Endothelial cell (in vitro differentiated cells): ENCODE measurements at places on chromosomes 13 and 19.

GRCh38 chr13:94859278-94859691 lies 146.9 kb upstream of the SOX21 start:
- peak; percentile 66 for DNase-seq

DNA sequence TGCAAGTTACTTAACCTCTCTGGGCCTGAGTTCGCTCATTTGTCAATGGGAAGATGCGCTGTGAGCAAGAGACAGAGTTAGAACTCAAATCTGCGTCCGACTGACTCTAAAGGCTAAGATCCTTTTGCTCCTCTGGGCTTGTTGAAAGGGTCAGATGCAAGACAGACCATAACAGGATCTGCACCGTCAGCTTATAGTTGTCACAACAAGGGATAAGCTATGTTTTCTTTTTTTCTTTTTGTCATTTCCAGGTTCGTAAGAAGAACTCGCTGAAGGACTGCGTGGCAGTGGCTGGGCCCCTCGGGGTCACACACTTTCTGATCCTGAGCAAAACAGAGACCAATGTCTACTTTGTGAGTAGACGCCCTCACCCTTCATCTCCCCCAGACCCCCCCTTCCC lies 1.1 kb downstream of the PPAN start:
- no peak for DNase-seq

DNA sequence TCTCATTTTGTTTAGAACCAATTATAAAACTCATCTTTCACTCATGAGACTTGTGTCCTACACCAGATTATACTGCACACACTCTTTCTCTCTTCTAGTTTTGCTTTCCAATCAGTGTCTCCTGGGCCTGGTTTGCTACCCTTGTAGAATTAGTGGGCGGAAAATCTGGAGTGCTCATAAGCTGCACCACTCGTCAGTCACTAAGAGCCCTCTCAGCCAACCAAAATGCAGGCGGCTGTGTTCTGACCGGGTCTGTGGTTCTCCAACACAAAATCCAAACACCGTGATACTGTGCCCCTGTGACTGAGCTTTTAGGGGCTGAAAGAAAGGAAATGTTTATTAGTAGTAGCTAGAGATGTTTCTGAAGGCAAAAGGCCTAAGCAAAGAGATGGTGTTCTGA lies 83.7 kb upstream of the OBI1 start:
- no peak for DNase-seq

DNA sequence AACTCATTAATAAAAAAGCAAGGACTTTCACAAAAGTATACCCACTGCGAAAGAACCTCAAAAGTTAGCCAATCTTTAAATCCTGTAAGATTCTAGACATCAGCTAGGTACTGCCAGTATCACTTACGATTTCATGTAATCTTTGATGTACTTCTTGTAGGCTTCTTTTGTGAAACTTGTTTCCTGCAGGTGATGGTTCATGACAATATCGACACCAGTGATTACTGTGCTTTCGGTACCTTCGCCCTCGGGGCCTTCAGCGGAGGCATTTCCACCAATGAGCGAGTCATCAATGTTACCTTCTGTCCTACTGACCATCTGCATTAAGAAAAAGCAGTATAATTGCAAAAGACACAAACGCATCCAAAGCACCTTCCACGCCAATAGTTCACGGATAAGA lies 1.1 kb downstream of the TPT1 start:
- DNase-seq = no peak

GRCh38 chr19:11142528-11143171 lies 12.9 kb downstream of the SPC24 start:
- peak; percentile 71 for DNase-seq

GRCh38 chr19:33926306-33926705 lies 129.6 kb downstream of the KCTD15 start:
- no peak for DNase-seq

DNA sequence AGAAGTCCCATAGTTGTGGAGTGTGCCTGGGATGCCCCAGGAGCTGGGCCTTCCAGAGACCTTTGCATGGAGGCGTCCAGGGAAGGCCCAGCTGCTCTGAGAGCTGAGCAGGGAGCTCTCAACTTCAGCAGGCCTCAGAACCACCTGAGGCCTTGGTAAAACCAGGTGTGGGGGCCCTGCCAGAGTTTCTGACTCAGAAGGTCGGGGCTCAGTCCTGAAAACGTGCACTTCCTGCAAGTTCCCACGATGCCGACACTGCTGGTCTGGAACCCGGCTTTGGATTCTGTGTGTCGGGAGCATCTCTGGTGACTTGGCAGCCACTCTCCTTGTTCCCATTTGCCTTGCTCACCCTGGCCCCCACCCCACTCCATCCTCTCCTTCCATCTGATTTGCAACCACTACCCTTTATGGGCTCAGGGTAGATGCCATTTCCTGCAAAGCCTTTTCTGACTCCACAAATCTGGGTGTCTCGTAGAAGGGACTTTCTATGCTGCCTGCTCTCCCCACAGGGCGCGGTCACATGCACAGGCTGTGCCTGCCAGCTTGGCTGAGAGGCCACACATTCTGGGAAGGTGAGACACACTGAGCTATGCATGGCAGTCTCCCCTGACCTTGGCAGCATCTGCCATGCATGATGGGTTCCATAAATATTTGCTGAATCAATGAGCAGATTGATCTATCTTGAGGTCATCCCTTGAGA lies 244.7 kb downstream of the COL4A1 start:
- no peak for DNase-seq

DNA sequence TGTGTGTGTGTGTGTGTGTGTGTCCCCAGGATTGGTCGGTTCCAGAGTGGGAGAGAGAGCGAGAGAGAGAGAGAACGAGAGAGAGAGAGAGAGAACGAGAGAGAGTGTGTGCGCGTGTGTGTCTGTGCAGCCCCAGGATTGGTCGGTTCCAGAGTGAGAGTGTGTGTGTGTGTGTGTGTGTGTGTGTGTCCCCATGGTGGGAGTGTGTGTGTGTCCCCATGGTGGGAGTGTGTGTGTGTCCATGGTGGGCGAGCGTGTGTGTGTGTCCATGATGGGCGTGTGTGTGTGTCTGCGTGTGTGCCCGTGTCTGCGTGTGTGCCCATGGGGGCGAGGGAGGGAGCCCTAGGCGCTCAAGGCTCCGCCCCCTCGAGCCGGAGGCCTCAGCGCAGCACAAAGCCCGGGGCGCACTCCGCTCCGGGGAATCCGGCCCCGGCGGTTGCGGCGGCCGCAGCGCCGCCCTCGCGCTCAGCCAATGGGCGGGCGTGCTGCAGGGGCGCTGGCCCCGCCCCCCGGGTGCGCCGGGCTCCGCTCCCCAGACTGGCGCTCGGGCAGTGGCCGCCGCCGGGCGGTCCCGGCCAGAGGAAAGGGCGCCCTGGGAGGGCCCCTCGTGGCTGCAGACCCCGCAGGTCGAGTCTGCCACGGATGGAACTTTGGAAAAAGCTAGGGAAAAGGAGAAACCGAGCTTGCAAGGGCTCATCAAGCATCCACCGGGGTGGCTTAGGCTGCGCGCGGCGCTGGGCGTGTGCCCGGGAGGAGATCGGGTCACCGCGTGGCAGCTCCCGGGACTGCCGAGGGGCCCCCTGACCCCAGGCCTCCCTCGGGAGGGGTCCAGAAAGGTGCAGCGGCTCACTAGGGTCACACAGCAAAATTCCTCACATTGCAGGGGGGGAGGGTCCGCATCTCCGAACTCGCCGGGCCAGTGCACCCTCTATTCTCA lies 96.2 kb downstream of the INSR start:
- peak; percentile 94 for DNase-seq

GRCh38 chr19:3471954-3472655 lies 8.2 kb downstream of the SMIM24 start:
- peak; percentile 68 for DNase-seq

DNA sequence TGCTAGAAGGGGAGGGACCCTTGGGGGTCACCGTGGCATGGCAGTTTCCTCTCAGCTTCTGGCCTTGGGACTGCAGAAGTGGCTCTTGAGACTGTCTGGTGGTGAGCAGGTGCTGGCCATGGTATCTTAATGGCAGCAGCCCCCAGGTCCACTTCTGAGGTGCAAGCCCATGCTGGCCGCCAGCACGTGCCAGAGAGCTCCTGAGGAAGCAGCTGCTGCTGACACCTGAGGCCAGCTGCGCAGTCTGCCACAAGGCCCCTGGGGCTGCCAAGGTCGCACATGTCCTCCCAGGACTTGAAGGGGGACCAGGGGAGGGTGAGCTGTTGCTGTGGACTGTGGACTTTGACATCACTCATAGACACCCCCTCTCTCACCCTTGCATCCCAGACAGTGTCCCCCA lies 48.0 kb downstream of the NFIX start:
- no peak for DNase-seq
